SJSA1 (cell line): ENCODE measurements at places on chromosomes 13 and 19. TPM values are rescaled to one million over a fixed set of nuclear protein-coding genes. Genes with fewer than 3 reads are reported as not detected.

Gene EDNRB
- total RNA-seq: not detected in 2 replicates

Gene ZNF230
- total RNA-seq: 4.3 and 9.7 TPM in 2 replicates

Gene STARD13
- total RNA-seq: 4.9 and 7.8 TPM in 2 replicates

Gene ZNF8
- total RNA-seq: 2.5 and 4.1 TPM in 2 replicates

Gene UNC13A
- total RNA-seq: not detected in 2 replicates

Gene SLITRK6
- total RNA-seq: 0.32 TPM in 1 of 2 replicates, not detected in the other

Gene GAMT
- total RNA-seq: 28.6 and 35.8 TPM in 2 replicates

Gene ERICH6B
- not detected in 2 replicates for total RNA-seq

Gene ELAVL3
- total RNA-seq: 1.3 TPM in 1 of 2 replicates, not detected in the other

Gene WDR62
- total RNA-seq: 21.4 and 23.3 TPM in 2 replicates

Gene KCTD4
- total RNA-seq: 0.08 TPM in 1 of 2 replicates, not detected in the other

Gene FAM83E
- total RNA-seq: 0.11 TPM in 1 of 2 replicates, not detected in the other

Gene NRTN
- total RNA-seq: 17.6 and 32.9 TPM in 2 replicates

Gene CABP5
- not detected in 2 replicates for total RNA-seq

Gene IGFL3
- total RNA-seq: not detected in 2 replicates

Gene ZNF560
- total RNA-seq: not detected in 2 replicates

Gene CAPN12
- not detected in 2 replicates for total RNA-seq

Gene GNG7
- 0.03 TPM in 1 of 2 replicates, not detected in the other for total RNA-seq

Gene CLIP3
- total RNA-seq: 1.5 and 2.3 TPM in 2 replicates

Gene CATSPERD
- total RNA-seq: not detected in 2 replicates

Gene DKKL1
- 0.13 and 0.75 TPM in 2 replicates for total RNA-seq

Gene ONECUT3
- total RNA-seq: not detected in 2 replicates

Gene LILRA6
- not detected in 2 replicates for total RNA-seq

Gene RGCC
- 0.34 and 3.1 TPM in 2 replicates for total RNA-seq

Gene ZNF578
- 0.58 TPM in 1 of 2 replicates, not detected in the other for total RNA-seq

Gene ZNF665
- total RNA-seq: 0.69 and 3.0 TPM in 2 replicates

Gene FSD1
- total RNA-seq: 4.5 and 6.9 TPM in 2 replicates

Gene CADM4
- 0.06 TPM in 1 of 2 replicates, not detected in the other for total RNA-seq

Gene KCNJ14
- 0.53 and 0.55 TPM in 2 replicates for total RNA-seq
